NCI-H1105 (cell line): ENCODE measurements at places on chromosomes 12 and 14.

DNA sequence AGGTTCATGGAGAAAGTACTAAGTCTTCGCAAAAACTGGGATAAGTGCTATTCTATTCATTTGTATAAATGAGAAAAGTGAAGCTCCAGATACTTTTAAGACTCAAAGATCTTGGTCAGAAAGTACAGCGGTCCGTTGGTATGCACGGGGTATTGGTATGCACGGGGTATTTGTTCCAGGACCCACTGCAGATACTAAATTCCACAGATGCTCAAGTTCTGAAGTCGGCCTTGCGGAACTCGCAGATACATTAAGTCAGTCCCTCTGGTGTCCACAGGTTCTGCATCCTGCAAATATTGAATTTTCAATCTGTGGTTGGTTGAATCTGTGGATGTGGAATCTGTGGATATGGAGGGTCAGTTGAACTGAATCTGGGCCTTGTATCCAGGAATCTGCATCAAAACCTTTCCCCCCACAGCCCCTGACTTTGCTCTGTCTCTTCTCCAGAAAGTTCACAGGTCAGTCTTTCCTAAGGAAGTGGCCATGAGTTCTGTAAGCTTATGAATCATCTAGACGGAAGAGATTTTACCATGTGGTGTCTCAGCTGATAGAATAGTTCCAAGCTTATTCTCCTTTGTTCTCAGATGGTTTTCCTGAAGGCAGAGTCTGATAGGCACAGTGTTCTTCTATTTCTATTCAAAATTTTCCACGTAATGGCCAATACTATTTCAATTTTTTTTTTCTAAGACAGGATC lies 274.7 kb downstream of the NEDD1 start:
- no peak for DNase-seq

- DNase-seq: no peak
Measured at GRCh38 chr12:123940627-123940966, 32.0 kb downstream of the CCDC92 start.

DNA sequence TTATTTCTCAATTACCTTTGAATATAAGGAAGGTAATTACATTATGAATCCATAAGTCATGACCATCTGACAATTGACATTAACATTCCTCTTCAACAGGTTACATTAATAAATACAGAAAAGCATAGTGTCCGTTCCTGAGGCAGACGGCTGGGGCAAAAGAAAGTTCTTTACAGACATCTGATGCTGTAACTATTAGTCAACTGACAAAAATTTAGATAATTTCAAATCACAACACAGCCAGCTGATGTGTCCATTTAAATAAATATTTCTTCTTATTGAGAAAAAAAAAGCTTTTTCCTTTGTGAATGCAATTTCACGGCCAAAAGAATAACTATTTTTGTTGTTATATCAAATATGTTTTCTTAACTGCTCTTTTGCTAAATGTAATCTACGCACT lies 9.2 kb upstream of the PYROXD1 start:
- DNase-seq: no peak

- DNase-seq: peak; percentile 27
Measured at GRCh38 chr14:36105401-36105800, 71.1 kb downstream of the PTCSC3 start.

DNA sequence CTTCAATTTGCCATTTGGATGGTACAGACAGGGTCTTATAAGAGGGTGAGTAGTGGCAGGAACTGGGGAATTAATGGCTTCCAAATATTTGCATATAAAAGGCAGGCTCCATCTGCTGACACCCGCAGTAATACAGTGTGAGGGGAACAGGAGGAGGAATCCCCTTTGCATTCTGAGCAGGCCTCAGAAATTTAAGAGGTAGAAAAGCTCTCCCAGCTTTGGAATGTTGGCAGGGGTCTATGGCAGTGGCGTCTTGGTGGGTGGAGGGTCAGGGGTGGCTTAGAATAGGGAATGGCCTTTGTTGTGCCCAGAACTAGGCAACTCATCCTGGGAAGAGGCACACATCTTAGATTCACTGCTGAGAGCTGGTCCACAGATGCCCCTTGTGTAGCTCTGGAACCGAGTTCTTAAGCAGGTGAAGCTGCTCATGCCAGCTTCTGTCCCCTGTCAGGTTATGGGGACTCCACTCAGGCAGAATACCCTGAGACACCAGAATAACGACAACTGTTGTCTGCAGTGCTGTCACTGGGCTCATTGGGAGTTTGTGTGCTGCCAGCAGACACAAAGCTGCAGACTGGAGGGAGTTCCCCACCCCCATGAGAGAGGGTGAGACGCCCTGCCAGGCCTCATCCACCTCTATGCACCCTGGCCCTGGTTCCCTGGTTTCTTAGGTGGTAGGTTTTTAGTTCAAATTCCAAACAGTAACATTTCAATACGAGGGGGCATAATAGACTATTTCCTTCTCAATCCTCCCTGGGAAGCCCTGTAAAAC lies 190.2 kb downstream of the MON2 start:
- no peak for DNase-seq

- no peak for DNase-seq
Measured at GRCh38 chr12:53766881-53767280, 15.1 kb upstream of the CISTR start.
